Spinal cord (tissue), 10 donors: ENCODE measurements at places on chromosomes 3 and 15. TPM values are rescaled to one million over a fixed set of nuclear protein-coding genes. Genes with fewer than 3 reads are reported as not detected.

The TGM4 gene
- 0.08 TPM for polyA plus RNA-seq

The PLA1A gene
- polyA plus RNA-seq: 0.41 TPM

The CYP8B1 gene
- 0.08 TPM for polyA plus RNA-seq

The DENND6A gene
- polyA plus RNA-seq: 19.1 TPM

The TRIM71 gene
- polyA plus RNA-seq: 1.6 TPM

The DNAJA4 gene
- 72.7 TPM for polyA plus RNA-seq

The HTR3E gene
- polyA plus RNA-seq: not detected

The ACKR2 gene
- polyA plus RNA-seq: 0.65 TPM

The SH3GL3 gene
- polyA plus RNA-seq: 84.8 TPM

The INAFM2 gene
- polyA plus RNA-seq: 29.6 TPM

The SEMA3B gene
- 87.4 TPM for polyA plus RNA-seq

The C15orf39 gene
- polyA plus RNA-seq: 11.8 TPM
